AG20443 (cell line): ENCODE measurements at places on chromosomes 5 and 9.

GRCh38 chr9:77947651-77948050 is 84.0 kb downstream of the GNAQ start:
- DNase-seq, result no peak

- DNase-seq, result no peak
Measured at GRCh38 chr9:20508242-20508641, 114.1 kb downstream of the MLLT3 start.

GRCh38 chr5:149341876-149342275 is 3.4 kb upstream of the GRPEL2 start:
- DNase-seq, result no peak

GRCh38 chr5:143316844-143317631 is 86.4 kb downstream of the NR3C1 start:
- no peak for DNase-seq

DNA sequence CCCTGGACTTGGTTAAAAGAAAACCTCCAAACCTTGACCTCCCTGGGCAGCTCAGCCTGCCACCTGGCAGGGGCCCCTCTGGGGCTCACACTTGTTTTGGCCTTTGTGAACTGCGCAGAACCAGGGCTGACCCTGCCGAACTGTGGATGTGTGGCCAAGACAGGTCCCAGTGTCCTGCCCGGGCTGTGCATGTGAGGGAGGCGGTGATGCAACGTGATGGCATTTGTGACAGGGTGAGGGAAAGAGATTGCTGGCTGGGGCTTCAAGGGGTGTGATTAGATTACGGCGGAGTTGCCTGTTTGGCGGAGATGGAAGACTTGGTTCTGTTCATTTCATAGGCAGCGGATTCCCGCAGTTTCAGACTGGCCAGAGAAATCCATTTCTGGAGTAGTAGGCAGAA is 30.4 kb upstream of the NKX2-5 start:
- peak; percentile 37 for DNase-seq

GRCh38 chr9:35972093-35972492 is 14.1 kb upstream of the OR2S2 start:
- peak; percentile 20 for DNase-seq

DNA sequence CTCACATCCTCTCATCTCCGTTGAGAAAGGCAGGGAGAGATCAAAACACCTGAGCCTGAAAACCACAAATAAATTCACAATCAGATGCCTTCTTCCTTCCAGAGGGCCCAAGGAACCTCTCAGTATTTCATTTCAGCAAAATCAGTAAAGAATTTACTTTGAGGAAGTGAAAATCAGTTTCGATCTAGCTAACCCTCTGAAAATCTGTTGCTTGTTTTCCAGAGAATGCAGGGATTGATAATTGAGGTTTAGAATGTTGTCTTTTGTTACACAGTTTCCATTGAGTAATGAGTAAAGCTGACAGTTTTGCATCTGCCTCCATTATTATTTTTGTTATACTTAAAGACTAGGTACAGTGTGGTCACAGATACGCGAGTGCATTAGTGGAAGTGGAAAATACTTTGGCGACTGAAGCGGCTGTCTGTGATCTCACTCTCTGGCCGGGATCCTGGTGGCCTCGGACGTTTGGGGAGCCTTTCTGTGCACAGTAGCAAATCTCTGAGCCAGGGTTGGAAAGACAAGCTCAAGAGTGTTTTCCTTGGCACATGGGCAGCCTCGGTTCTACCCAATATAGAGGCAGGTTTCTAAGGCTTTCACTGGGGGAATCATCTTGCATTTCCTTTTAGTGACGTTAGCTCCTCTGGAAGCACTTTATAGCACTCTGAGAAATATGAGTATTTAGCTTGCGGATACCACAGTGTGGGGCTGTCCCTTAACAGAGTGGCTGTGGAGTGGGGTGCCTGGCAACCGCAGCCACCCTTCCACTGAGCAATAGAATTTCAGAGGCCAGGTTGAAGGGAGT is 32.2 kb upstream of the ANGPTL2 start:
- DNase-seq, result peak; percentile 70

- no peak for DNase-seq
Measured at GRCh38 chr9:123238365-123238764, 30.0 kb downstream of the STRBP start.

- no peak for DNase-seq
Measured at GRCh38 chr5:134492568-134492967, 32.9 kb upstream of the JADE2 start.

DNA sequence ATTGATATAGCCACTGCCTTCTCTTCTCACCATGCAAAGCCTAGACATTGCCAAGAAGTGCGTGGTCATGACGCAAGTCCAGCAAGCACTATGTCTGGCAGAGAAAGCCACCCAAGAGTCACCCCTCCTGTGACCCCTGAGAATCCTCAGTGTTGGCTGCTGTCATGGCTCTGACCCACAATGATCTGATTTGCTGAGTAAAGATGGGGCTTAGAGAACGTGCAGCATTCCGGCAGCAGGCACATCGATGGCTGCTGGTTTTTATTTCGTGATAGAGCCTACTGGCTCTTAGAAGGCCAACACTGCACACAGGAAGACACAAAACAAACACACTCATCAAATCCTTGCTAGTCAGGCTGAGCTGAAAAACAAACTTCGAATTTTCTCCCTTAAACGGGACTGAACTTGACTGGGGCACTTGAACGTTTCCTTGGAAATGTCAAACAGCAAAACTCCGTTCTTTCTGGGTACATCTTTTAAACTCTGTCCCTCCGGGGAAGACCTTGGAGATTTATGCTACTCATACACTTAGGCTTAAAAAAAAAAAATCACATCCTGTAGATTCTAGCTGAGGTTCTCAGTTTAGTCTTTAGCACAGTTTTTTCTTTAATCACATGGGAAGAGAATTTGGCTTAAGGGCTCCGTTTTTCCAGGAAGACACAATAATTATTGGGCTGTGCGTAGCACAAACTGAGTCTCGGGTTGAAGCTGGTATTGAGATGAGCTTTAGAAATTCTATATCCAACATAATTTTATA is 88.2 kb upstream of the BASP1 start:
- no peak for DNase-seq

DNA sequence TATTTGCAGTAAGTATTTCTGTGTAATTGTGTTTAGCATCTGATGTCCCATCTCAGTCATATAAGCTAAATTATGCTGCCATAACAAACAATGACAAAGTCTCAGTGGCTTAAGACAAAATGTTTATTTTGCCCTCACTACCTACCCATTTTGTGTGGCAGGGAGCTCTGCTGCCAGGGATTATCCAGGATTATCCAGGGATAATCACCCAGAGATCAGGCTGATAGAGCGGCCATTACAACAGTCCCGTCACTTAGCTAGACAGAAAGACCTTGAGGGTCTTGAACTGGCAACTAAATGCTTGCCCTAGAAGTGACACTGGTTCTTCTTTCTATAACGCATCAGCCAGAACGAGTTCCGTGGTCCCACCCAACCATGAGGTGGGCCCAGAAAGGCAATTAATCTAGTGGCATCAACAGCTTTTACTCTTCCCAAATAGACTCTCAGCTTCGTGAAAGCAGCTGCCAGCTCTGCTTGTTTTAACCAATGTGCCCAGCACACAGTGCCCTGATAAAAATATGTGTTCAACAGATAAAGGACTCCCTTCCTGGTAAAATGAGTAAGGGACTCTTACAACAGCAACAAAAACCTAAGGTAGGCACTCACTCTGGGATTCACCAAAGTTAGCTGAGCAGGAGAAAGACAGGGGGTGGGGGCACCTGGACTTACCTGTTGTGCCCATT is 22.8 kb downstream of the CCDC69 start:
- no peak for DNase-seq

GRCh38 chr5:98492258-98492657 is 281.2 kb upstream of the RGMB start:
- no peak for DNase-seq

GRCh38 chr5:52709167-52709925 is 78.4 kb upstream of the ITGA1 start:
- DNase-seq, result no peak

DNA sequence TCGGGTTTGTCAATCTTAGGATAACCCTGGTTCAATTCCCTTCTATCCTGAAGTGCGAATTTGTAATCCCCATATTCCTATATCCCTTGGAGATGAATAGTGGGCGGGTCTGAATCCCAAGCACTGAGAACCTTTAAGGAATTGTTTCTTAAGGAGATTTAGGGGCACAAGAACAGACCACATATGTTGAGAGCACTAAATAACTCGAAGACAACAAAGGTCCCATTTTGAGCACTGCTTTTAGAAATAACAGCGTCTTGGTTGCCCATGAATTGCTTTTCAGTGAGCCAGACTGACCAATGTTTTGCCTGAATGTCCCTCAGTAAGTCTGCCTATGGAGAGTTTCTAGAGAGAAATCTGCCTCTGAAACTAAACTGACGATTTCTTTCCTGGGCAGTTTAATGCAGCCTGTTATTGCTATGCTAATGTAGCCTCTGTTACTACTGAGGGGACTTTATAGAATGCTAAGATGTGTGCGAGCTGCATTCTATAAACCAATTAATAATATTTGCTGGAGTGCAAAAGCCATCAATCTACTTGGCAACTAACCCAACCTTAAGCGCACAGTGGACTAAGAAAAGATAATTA is 445.0 kb upstream of the DMAC1 start:
- no peak for DNase-seq

GRCh38 chr5:61347080-61347479 is 15.0 kb downstream of the ZSWIM6 start:
- DNase-seq, result no peak

- DNase-seq, result no peak
Measured at GRCh38 chr5:162372256-162372655, 304.7 kb downstream of the GABRG2 start.

GRCh38 chr5:173028811-173029327 is 27.3 kb upstream of the CREBRF start:
- no peak for DNase-seq
